ENCODE measurements at places on chromosomes 5 and 9.

GRCh38 chr5:66633754-66634153 is 37.6 kb downstream of the MAST4 start:
- DNase-seq = no peak

DNA sequence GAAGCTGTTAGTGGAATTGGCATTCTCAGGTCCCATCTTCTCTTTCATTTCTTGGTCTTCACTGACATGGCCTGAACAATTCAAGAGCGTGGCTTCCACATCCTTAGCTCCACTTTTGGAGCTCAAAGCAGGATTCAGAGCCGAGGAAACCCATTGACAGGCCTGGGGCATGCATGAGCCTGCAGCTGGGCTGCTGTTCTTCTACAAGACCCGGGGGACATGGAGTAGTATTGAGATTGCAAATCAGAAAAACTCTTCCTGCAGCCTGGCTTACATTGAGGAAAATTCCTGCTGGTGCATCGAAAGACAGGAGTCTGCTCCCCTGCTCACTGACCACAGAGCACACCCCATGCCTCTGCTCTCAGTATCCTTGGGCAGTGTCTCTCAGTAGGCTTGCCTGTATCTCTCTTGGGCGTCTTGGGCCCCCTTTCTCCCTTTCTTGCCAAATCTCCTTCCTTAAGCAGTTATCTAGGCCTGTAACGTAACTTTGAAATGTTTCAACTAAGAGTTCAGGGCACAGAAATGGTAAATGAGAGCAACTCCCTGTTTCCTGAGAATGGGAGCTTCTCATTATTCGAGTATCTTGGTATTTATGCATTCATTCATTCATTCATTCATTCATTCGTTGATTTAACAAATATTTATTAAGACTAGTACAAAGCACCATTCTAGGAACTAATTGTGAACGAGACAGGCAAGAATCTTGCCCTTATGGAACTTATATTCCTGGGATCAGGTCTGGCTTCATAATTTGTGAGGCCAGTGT is 603.6 kb upstream of the CLINT1 start:
- DNase-seq = no peak

DNA sequence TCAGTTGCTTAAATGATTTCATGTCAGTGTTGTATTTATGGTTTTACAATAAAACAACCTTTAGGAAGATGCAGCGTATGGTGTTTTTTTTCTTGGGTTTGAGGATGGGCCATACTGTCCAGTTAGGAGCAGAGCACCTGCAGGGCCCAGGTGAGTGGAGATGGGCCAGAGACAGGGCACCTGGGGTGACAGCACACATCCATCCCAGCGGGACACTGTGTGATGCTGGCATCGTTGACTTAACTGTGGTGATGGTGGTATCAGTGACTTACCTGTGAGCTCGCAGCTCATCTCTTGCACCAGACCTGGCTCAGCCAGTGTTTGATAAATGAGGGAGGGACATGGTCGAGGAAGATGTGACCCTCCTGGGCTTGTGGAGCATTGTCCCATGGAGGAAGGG is 21.6 kb downstream of the AMBP start:
- no peak for DNase-seq

DNA sequence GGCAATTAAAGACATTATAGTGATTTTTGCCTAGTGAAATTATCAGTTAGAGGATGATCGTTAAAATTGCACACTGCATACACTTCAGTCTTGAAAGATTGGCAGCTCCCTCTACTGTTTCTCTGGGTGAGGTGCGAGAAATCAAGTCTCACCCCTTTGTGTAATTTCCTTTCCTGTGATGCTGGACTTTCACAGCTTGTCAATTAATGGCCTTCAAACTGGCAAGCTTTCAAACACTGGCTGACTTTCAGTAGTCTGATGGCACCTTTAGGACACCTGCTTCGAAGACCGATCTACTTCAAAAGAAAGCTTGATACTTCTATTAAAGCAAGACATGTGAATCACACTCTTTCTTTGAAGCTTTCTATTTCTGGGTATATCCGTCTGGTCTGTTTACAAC is 706.7 kb upstream of the PTPRD start:
- no peak for DNase-seq

GRCh38 chr5:150640311-150641005 is at the start of gene SYNPO:
SYNPO (plus strand) TSS chr5:150640660; CDS start chr5:150648276, 7,616 bp downstream.
- DNase-seq = no peak

DNA sequence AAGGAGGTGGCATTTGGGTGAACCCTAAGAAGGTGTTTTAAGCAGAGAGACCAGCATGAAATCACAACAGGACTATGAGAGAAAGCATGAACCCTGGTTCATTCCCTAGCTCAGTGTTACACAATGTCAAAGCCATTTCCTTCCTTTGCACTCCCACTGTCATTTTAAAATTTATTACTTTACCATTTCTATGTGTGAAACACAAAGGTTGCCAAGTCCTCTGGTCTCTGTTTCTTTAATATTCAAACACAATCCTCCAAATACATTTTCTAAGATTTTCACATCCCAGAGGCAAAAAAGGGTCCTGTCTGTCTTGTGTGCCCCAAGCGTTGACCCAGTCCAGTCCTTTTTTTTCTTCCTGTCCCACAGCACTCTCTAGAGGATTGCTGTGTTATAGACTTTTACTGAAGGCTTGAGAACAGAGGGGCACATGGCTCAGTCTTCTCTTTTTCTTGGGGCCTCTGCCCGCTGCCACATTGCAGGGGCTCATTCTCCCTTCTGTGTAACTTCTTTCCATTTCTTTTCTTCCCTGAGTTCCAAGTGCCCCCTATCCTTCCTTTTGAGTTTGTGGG is 78.6 kb upstream of the SLC28A3 start:
- no peak for DNase-seq

Data from activated CD4-positive, CD25-positive, alpha-beta regulatory T cell treated with anti-CD3 and anti-CD28 coated beads, Interleukin-2, amount 50 U/mL, for 16 hours (primary cell).